ENCODE measurements at places on chromosomes 3 and 15.

GRCh38 chr3:111152496-111152895, 80.9 kb downstream of the NECTIN3 start:
- no peak for DNase-seq

DNA sequence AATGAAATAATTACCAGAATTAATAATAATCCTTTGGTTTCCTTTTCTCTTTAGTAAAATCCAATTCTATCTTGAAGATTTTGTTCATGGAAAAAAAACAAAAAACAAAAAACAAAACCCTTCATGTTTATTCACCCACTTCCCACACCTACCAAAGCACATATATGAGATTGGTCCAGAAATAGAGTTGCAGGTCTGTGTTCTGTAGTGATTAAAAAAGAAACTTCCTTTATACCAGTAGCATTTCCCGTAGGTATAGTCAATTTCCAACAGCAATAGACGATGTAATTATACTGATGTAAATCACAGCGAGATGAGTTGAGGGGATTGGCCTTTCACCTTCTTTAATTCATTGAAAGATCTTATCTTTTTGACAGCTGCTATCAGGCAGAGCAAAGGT, 194.6 kb downstream of the SOX2 start:
- DNase-seq = no peak

DNA sequence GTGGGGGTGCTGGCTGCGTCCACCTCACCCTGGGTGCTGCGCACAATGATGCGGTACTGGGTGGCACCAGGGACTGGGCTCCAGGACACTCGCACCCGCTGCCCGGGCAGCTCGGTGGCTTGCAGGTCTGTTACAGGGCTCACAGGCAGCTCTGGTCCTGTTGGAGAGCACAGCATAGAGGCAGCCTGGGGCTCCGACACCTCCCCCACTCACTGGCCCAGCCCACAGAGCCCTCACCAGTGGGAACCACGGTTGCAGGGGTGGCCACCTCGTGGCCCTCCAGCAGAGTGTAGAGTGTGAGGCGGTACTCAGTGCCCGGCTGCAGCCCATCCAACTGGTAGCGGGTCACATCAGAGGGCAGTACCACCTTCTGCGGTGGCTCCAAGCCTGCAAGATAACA, 3.7 kb downstream of the COL7A1 start:
- no peak for DNase-seq

DNA sequence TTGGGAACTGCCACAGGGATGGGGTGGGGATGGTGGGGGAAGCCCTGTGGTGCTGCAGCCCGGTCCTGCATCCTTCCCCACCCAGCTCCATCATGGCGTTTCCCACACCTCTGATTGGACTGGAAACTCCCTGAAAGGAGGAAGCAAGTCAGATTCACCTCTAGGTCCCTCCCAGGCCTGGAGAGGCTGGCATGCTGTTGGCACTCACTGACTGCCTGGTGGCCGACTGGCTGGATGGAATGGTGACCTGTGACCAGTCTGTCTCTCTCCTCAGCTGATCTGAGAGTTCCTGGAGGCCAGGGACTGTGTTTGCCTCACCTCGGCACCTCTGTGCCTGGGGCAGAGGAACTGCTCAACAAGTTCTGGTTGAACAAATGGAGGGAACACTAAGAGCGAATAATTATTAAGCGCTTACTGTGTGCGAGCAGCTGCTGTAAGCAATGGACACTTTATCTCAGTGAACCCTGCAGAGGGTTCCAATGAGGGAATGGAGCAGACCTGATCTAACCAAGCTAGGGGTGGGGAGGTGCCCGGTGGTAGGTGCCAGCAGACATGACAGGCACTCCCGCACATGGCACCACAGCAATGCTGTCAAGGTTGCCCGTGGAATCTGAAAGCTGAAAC, 3.5 kb upstream of the HHATL start:
- DNase-seq = no peak

DNA sequence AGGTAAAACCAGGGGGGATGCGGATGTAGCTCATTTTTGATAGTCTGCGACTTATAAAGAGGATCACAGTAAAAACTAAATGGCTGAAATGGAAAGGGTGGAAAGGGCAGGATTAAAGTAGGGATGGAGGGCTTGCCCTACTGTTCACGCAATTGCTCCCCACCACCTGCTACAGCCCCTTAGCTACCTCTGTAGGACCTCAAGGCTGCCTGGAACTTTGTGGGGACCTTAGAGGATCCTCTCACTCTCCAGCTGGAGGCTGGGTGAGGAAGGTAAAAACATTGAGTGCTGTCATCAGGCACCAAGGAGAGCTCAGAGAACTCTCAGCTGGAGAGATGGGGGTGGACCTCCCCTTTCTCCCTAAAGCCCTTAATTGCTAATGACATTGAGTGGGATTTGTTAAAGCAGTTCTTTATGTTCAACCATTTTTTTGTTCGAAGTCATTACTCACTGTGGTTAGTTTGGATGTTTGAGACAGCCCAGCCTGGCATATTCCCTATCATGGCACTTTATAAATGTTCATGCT, 213.0 kb downstream of the CLSTN2 start:
- DNase-seq = no peak

GRCh38 chr15:47565949-47566348, 151.4 kb upstream of the SEMA6D start:
- DNase-seq = no peak

DNA sequence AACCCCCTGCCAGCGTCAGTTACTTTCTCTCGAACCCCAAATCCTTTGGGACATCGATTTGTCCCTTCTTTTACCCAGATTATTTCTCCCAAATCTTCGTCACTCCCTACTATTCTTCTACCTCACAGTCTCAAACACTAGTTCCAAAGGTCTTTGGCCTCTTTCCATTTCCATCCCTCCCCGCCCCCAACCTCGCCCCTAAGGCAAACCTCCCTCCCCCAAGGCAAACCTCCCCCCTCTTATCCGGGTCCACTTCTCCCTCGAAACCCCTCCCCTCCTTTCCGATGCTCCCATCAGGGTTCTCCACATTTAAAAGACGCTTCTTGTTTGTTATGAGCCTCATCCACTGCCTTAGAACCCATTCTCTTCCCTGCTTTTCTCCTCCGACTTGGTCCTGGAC, 583 bp downstream of the EAF1 start:
- no peak for DNase-seq

DNA sequence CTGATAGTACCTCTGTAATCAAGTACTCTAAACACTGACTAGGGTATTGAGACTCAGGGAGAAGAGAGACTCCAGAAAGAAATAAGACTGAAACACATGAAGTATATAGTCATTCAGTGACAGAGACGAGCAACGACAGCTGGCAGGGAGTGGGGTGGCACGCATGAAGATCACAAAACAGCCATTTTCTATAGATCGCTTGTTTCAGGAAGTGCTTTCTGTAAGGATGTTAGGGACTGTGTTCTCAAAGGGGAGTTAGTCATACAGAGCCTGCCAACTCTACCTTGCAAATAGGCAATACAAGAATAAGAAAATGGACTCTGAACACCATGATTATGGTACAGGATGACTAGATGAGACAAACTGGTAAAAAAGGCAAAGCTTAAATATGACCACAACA, 139.5 kb downstream of the TBL1XR1 start:
- no peak for DNase-seq

DNA sequence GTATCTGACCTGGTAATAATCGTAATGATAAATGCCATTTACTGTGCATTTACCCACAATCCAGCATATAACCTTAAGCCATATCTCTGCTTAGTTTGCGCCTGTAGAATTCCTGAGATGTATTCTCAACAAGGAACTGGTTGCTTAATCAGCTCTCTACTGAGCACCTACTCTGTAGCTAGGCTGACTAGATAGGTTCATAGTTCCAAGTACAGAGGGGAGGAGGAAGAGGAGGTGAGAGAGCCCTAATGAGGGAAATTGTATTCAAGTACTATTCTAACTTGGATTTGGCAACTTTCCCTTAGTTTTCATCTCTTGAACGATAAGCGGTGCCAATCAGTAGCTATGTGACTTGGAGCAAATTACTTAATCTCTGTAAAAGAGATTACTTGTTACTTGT, 5.6 kb upstream of the AKAP13 start:
- DNase-seq = no peak

DNA sequence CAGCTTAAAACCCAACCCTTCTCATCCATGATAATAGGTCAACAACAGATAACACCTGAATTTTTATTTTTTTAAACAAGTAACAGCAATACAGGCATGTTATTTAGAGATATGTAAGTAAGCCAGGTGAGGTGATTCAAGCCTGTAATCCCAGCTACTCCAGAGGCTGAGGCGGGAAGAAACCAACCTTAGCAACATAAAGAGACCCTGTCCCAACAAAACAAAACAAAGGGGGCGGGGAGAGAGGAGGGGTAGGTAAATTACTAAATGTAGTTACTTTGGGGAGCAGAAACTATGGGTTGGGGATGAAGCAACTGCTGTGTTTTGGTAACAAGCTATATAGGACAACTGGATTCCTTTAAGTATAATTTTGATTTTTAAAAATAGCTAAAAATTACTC, 47.0 kb downstream of the GNB4 start:
- DNase-seq = no peak

GRCh38 chr3:146343551-146343950, 92.6 kb upstream of the PLSCR4 start:
- DNase-seq = no peak

DNA sequence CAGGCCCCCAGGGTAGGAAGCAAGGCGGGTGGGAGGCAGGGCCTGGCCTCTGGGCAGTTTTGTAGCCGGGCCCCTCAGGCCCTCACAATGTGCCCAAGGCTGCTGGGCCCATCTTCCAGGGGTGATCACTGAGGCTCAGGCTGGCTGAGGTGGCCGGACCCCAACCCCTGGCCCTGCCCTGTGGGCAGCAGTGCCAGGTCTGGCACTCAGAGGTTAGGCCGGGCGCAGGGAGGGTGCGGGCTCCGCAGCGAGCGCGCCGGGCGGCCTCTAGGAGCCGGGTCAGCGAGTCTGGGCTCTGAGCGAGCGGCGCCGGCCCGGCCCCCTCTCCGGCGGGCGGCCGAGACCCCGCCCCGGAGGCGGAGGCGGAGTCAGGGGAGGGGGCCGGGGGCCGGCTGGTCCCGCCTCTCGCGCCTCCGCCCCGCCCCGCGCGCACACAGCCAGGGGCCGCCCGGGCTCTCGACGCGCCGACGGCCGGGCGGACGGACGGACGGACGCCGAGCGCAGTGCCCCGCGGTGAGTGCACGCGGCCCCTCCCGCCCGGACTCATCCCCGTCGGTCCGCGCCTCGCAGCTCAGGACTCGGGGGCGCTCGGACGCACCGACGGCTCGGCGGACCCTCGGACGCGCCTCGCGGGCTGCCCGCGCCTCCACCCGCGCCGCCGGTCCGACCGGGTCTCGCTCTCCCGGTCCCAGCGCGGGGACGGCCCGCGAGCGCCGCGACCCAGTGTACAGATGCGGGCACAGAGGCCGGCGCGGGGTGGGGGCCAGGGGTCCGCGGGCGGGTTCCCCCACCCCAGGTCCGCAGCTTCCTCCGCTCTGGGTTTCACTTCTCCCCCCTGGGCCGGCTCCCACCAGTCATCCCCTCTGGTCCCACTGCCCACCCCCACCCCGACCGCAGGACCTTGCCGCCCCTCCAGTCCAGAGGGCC, at the start of gene FBLN2:
Gene FBLN2 (plus strand): TSS at position 430 of the 927 bp plus-strand sequence. CDS start 21,231 bp downstream, outside the sequence.
- DNase-seq = peak; percentile 19

DNA sequence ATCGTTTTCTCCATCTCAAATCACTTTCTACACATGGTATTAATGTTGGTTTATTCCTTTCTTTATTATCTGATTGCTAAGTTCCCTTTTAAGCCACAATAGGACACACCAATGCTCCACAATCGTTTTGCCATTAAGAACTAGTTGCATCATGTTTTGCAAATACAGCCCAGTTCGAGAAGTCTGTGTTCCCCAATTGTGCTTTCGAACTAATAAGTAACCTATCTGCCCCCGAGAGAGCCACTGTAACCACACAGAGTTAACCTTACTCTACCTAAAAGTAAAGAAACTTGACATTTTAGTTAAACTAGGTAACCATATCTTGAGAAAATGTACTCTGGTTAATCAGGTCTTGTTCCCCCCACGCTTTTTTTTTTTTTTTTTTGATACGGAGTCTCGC, 39.1 kb downstream of the MAGI1 start:
- no peak for DNase-seq

GRCh38 chr15:63530752-63531299, 26.4 kb downstream of the USP3 start:
- no peak for DNase-seq

DNA sequence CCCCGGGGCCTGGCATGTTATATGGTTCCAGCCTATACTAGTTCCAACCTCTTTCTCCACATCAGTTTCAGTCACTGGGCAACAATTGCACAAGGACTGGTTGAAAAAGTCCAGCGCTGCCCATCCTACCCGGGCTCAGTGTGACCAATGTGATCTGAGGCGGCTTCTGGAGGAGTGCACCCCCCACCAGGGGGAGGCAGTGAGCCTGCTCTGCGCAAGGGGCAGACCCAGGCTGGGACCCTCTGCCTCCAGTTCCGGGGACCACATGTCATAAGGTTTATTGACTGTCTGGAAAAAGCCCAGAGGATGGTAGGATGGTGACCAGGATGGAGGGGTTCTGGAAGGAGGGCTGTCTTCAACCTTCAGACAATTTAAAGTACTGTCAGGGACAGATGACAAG, 25.6 kb upstream of the NR2E3 start:
- DNase-seq = no peak

DNA sequence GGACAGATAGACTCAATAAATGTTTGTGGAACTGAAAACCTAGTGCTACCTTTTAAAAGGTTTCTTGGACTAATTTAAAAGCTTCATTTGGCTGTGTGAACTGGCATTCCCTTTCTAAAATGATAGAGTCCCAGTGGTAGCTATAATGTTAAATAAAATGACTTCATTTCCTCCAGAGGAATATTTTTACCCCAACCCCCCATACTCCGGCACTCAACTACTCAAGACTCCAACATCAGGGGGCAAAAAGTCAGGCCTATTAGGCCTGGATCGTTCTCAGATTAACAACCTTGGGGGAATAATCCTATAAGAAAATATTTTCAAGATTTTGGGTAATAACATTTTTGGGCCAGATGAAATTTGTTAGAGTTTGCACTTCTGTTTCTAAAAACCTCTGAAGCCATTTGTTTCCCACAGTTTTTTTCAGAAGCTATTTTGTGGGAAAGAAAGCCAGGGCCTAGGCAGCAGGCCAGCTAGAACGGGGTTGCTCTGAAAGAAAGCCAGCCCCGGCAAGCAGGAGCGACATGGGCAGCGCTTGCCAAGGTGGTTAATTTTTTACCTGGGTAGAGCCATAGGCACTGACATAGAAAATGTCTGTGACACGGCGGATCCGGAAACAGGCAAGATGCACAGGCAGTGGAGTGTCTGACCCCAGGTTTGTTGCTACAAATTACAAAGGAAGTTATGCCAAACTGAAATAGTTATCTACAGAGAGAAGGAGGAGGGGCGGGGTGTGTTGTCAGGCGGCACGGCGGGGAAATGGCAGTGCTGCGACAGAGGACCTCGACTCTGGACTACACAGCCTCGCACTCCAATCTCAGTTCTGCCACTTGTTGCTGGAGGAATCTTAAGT, 84.6 kb downstream of the MAGI1 start:
- no peak for DNase-seq

- peak; percentile 56 for DNase-seq
These were observed 16.1 kb upstream of the TM4SF1 start for GRCh38 chr3:149393345-149394160.

GRCh38 chr15:90982135-90982534, 12.2 kb downstream of the PRC1 start:
- no peak for DNase-seq

All from NCI-H1417 (cell line).